ENCODE measurements at places on chromosomes 1 and 21. TPM values are rescaled to one million over a fixed set of nuclear protein-coding genes. Genes with fewer than 3 reads are reported as not detected.

Gene MAN1C1
- total RNA-seq, result 7.5 TPM

Gene LCE1D
- not detected for total RNA-seq

DNA sequence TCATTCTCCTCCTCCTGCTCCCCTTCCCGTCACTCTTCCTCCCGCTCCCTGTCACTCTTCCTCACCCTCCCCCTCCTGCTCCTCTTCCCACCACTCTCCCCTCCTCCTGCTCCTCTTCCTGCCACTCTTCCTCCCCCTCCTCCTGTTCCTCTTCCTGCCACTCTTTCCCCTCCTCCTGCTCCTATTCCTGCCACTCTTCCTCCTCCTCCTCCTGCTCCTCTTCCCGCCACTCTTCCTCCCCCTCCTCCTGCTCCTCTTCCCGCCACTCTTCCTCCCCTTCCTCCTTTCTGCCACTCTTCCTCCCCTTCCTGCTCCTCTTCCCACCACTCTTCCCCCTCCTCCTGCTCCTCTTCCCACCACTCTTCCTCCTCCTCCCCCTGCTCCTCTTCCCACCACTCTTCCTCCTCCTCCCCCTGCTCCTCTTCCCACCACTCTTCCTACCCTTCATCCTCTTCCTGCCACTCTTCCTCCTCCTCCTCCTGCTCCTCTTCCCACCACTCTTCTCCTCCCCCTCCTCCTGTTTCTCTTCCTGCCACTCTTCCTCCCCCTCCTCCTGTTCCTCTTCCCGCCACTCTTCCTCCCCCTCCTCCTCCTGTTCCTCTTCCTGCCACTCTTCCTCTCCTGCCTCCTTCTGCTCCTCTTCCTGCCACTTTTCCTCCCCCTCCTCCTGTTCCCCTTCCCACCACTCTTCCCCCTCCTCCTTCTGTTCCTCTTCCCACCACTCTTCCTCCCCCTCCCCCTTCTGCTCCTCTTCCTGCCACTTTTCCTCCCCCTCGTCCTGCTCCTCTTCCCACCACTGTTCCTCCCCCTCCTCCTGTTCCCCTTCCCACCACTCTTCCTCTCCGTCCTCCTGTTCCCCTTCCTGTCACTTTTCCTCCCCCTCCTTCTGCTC lies 28.7 kb upstream of the ARTN start:
- no peak for DNase-seq

DNA sequence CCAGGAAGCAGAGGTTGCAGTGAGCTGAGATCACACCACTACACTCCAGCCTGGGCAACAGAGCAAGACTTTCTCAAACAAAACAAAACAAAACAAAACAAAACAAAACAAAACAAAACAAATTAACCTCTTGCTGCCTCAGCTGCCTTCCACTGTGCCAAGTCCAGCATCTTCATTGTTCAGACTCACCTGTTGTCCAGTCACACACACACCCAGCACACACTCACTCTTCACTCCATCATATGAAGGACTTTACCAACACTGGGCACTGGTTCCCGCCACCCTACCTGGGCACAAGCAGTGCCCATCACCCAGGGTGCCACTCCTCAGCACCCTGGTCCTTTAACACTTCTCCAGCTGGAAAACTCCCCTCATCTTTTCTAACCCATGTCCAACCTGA lies 14.6 kb downstream of the PYCR2 start:
- DNase-seq, result no peak

Gene PPP1R8
- total RNA-seq, result 36.4 TPM

Gene LCE1C
- not detected for total RNA-seq

- DNase-seq, result peak; percentile 59
Observed at GRCh38 chr1:226730071-226730470, 9.0 kb downstream of the ITPKB start.

DNA sequence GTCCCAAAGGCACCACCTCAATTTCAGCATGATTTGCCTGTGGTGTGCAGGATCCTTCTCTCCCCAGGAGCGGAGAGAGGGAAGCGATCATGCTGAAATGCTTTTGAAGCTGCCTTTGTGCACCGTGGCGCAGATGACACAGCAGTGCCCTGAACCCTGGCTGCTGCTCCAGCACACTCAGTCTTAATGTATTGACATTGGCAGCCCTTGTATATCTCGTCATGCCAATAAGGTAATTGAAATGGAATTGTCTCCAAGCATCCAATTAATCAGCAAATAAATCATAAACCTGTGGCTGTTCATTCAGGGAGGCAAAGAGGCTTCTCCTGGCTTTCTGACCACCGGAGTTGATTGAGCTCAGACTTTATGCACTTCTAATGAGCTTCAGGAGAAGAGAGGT lies 139.8 kb downstream of the KAZN start:
- DNase-seq, result no peak

Gene NPHS2
- not detected for total RNA-seq

DNA sequence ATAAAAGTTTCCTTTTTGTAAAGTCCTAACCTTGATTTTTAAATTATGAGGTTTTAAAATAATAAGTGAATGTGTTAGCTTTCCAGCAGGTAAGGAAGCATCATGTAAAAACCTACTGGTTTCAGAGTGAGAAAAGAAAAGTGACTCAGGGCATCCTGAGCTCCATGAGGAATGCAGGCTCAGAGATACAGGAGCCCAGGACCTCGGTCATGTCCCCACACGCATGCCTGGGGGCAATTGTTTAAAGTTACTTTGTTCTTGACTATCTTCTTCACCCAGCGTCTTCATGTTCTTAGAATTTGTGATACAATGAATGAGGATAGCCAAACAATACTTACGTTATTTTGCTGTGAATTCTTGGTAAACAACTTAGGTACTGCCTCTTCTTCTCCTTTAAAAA lies 117.4 kb upstream of the PLPPR5 start:
- no peak for DNase-seq

DNA sequence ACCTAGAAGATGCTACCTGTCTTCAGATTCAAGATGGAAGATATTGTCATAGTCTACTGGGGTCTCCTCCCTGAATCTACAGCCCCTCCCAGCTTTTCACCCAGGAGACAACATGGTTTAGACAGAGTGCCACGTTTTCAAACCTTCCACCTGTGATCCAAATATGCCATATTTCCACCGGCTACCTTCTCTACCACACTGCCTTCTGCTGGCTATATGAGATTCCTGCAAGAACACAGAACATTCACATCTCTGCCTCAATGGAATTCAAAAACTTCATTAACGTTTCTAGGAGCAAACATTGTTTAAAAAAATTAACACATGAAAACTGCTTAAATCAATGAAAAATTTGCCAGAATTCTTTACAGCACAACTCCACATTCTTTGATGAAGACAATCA lies 12.9 kb upstream of the LELP1 start:
- no peak for DNase-seq

DNA sequence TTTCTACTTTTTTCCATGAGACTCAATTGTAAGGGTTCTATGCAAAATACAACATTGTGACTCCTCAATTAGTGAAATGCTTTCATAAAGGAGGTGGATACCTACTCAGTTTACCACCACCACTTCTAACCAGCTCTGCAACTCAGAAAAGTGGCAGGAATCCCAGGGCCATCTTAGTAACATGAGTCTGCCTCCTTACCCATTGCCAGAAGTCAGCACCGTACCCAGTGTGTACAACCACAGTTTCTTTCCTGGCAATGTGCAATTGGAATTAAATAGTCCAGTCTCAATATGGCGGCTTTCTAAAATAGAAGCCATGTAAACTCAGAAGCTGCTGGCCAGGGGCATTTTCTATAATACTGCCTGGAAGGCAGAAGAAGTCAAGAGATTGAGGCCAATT lies 32.1 kb downstream of the TESK2 start:
- DNase-seq, result no peak

Gene PCP4L1
- not detected for total RNA-seq

DNA sequence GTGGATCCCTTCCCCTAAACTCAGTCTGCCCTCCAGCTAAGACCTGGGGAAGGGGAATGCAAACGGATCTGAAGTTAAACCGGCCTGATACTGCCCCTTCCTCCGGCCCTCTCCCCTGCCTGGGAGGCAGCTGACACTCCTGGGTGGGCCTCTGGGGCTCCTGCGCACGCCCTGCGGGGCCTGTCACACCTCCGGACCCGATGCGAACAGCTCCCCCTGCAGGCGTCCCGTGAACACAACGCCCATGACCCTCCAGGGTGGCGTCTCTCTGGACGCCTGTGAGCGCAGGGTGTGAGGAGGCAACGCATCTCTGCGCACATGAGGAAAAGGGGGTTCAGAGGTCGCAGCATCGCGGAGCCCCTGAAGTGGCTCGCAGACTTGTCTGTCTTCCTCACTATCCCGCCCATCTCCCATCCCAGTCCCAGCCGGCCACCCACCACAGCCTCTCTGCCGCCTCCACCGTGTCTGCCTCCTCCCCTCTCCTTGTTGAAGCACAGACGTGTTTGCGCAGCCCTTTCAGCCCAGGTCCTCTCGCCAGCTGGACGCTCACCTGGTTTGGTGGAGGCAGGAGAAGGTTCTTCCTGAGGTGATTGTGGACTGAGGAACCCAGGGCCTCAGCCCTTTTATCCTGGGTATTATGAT lies 421 bp upstream of the LCE3A start:
- DNase-seq, result no peak

DNA sequence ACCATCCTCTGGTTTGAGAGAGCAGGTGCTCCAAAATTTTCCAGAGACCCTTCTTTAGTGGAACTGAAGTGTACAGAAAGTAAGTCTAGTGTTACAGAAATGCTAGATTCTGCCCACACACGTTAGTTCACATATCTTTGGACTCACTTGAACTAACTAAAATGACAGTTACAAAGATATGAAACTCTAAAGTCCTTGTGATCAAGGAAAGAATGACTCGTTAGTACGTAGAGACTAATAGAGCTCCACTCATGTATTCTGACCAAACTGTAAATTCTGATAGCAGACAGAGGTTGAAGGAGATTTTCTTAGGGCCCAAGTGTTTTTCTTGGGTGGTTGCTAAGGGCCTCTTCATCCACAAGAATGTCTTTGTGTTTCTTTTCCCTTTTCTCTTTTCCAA lies 491.5 kb upstream of the B3GALT2 start:
- DNase-seq, result no peak

- DNase-seq, result no peak
Observed at GRCh38 chr1:182998482-182998881, 24.7 kb upstream of the LAMC1 start.

- no peak for DNase-seq
Observed at GRCh38 chr1:107782217-107782845, 182.6 kb downstream of the VAV3 start.

Gene TTC24
- 4.1 TPM for total RNA-seq

DNA sequence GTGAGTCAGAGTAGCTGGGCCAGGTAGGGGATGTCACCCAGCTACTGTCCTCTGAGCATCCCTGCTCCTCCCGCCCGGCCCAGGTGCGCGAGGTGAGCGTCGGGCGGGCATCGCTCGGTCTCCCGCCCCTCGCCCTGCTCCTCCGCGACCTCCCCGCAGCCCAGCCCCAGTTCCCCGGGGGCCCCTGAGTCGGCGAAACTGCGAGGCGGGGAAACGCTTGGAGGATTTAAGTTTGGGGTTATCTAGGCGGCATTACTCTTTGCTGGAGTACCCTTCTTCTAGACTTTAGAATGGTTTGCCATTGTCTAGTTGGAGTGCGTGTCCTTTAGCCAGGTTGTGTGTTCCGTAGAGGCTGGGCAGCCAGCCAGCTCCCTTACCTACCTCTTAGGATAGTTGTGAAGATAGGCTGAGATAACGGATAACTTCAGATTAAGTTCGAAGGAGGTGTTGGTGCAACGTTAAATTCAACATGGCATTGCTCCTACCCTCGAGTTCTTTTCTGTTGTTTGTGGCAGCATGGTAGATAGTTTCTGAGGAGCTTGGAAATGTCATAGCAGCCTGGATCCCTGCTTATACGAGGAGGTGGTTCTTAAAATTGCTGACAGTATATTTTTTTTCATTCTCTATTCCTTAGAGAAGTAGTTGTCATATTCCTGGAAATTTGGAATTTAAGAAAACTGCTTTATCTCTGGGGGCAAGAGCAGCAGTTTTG lies 697 bp downstream of the AGO3 start:
- DNase-seq, result peak; percentile 57

GRCh38 chr1:107633596-107633995 lies 331.4 kb downstream of the VAV3 start:
- DNase-seq, result no peak

DNA sequence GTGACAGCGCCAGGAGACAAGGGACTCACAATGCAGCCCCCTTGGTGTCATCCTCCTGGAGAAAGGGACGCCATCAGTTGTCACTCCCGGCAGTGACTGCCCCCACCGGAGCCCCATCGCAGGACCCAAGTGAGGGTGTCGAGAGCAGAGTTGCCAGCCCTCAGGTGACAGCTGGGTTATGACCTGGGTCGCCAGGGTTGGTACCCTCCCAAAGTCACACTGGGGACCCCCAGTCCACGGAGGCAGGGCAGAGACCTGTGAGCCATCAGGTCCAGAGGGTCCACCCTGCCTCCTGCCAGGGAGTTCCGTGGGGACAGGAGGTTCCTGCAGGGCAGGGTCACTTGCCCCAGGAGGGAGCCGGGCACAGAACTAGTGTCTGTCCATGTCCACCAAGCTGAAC lies 78.2 kb upstream of the IFFO2 start:
- DNase-seq, result no peak

DNA sequence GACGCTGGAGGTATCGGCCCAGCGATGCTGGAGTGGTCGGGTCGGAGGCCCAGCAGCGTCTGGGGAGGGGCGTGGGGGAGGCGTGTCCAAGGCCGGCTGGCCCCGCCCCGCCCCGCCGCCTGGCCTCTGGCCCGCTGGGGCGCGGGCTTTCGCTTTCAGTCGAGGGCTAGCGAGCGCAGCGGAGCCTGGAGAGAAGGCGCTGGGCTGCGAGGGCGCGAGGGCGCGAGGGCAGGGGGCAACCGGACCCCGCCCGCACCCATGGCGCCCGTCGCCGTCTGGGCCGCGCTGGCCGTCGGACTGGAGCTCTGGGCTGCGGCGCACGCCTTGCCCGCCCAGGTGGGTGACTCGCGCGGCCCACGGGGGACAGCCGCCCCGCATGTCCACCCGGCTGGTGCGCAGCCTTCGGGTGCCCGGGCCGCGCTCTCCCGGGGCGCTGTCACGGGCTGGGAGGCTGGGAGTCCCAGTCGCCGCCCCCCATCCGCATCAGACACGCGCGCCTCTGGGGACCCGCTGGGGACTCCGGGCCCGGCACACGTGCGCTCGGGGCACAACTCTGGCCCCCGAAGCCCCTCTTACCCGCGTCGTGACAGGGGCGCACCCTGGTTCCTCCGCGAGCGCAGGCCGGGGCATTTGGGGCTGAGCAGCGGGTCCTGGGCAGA lies at the start of gene TNFRSF1B:
Gene TNFRSF1B, plus strand, starts transcription at position 158 of the 659 bp plus-strand sequence. Its CDS starts 101 bp downstream, at position 259.
- peak; percentile 83 for DNase-seq

DNA sequence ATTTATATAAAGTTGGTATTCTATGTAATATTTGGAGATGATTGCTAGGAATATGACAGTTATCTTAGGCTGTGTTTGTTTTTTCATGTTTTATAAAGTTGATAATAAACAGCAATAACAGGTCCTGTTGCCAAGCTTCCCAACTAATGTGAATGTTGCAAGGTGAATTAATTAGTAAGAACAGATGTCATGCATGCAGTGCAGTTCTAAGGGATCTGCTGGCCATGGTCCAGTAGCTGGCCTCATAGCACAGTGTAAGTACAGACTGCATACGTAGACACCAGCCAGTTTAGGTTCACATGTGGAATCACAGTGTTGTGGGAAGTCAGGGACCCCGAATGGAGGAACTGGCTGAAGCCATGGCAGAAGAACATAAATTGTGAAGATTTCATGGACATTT lies 478.2 kb downstream of the NEGR1 start:
- no peak for DNase-seq
